AG08395 (cell line): ENCODE measurements at places on chromosomes 13 and 19.
A peak's percentile ranks its signal among the peaks of the same experiment; 100 is the strongest.

GRCh38 chr13:110323172-110323891 lies 16.2 kb downstream of the COL4A2 start:
- DNase-seq, result peak; percentile 77

GRCh38 chr13:70117338-70117905 lies 9.2 kb upstream of the KLHL1 start:
- DNase-seq, result no peak

DNA sequence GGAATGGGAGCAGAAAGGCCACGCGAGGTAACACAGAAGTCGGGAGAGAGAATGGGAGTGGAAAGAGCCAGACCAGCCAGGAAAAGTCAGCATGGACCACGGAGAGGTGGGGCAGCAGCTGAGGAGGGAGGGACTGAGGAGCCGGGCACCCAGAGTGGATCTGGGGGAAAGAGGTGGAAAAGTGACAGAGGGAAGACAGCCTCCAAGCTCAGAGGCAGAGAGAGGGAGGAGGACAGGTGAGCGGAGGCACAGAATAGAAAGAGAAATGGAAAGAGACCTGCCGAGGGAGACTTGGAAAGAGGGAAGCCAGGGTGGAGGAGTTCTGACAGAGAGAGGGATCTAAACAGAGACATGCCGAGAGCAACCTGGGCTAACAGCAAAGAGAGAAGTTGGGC lies 1.6 kb downstream of the GRIK5 start:
- no peak for DNase-seq

DNA sequence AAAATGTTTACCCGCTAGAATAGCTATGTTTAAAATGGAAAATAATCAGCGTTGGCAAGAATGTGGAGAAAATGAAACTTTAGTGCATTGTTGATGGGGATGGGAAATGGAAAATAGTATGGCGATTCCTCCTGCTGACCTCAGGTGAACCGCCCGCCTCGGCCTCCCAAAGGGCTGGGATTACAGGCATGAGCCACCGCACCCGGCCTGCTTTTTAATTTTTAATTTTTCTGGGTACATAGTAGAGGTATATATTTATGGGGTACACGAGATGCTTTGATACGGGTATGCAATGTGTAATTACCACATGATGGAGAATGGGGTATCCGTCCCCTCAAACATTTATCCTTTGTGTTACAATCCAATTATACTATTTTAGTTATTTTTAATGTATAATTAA lies 7.3 kb upstream of the NLRP8 start:
- DNase-seq, result no peak

GRCh38 chr13:103066079-103066780 lies at the start of gene SLC10A2:
Gene SLC10A2, minus strand, starts transcription at chr13:103066417. Its CDS starts 168 bp downstream, at chr13:103066249.
- no peak for DNase-seq

GRCh38 chr13:21216332-21216731 lies 39.9 kb downstream of the MRPL57 start:
- no peak for DNase-seq

- peak; percentile 48 for DNase-seq
These were observed 671 bp downstream of the MCOLN1 start for GRCh38 chr19:7522923-7523667.

DNA sequence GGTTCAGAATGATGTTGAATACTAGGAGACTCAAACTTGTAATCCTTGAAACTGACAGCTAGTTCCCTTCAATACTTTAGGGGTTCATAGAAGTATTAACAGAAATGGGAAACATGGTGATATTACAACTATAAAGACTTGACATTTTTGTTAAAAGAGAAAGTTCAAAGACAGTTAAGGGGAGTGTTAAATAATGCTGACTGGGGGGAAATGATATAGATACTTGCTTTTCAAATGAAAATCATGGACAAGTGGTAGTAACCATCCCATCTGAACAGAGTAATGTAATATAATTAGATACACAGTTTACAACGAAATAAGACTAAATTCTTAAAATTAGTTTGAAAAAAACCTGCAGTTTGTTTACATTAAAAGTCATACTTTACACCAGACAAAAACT lies 6.6 kb upstream of the EEF1AKMT1 start:
- DNase-seq, result no peak

DNA sequence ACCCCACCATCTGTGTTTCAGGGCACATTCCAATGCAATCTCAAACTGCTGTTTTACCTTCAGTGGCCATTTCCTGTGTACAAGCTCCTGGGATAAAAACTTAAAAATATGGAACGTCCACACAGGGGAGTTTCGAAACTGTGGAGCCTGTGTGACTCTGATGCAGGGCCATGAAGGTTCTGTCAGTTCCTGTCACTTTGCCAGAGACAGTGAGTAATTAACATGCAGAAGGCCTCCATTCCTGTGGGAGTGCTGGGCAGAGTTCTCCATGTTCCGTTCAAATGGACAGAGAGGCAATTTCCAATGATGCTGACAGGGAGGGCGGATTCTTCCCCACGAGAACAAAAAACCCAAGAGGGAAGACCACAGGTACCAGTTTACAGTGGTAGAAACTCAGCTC lies 24.4 kb downstream of the WDR88 start:
- DNase-seq, result peak; percentile 35

DNA sequence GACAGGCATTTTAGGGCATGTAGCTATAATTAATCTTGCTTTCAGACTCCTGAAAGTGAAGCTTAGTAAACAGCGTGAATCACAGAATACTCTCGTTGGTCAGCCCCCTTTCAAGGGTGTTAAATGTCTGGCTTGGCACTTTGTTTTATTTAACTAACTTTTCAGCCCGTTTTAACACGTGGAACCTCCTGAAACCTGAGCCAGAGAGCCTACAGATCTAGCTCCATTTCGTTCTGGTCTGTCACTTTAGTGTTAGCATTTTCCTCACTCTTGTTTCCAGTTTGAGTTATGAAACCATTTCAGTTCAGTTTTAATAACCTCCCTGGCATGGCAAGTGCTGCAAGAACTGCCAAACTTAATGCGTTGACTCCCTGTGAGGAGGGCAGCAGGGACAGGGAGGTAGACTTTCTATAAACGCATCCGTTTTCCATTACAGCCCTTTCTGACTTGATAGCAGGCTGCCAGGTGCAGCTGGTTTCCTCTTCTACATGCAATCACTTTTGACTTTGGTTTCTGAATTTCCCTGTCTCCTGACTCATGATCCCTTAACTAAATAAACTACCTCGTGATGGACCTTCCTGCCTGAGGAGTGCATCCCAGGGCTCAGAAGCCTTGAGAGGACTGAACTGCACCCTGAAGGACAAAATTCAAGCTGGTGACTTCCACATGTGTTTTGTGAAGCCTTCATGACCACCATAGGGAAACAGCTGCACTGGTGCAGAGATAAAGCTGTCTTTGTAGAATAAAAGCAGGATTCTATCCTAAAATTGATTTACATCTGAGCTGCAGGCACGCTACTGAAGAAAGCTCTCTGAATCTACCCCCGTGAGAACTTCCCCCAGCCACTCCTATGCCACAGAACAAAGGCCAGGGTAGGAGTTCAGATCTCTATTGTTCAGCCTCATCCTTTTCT lies 192.6 kb downstream of the DLEU7 start:
- DNase-seq, result no peak

DNA sequence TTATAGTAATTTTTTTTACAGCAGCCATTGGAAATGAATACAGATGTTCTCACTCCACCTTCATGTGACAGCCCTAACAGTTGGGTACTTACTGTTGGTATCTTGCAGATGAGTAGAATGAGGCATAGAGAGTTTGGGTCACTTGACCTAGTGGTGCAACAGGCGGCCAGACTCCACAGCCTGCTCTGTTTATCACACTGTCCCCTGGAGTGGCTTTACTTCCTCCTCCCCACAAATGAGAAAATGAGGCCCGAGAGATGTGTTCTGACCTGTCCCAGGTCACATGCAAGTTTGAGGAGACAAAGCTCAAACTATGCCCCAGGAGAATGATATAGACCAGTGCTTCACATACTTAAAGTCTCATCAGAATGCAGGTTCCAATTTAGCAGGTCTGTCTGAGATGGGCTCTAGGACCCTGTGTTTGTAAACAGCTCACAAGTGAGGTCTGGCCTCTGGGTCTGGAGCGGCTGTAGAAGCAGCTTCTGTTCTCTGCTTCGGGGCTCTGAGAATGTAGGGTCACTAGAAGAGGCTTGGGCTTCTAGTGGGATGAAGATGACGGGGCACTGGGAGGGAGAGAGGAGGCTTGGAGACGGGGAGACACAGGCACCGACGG lies 37.4 kb upstream of the RCBTB2 start:
- DNase-seq, result no peak

- DNase-seq, result no peak
These were observed 9.8 kb downstream of the EXOSC8 start for GRCh38 chr13:37010424-37010823.

- no peak for DNase-seq
These were observed 12.6 kb upstream of the F7 start for GRCh38 chr13:113092776-113093579.

DNA sequence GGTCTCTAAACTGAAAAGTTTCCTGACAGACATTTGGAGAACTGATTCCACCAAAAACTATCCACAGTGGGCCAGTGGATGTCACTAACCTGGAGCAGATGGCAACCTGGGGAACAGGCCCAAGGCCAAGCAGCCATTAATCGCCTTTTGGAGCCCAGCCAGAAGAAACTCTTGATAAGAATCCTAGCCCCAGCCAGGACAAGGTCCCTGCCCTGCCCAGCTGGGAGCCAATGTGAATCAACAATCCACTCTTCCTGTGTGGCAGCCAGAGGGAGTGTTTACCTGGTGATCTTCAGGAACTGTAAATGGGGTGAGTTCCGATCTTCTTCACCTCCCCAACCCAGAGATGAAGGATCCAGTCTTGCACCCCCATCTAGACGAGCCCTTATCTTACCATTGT lies 14.5 kb upstream of the IGSF23 start:
- no peak for DNase-seq

DNA sequence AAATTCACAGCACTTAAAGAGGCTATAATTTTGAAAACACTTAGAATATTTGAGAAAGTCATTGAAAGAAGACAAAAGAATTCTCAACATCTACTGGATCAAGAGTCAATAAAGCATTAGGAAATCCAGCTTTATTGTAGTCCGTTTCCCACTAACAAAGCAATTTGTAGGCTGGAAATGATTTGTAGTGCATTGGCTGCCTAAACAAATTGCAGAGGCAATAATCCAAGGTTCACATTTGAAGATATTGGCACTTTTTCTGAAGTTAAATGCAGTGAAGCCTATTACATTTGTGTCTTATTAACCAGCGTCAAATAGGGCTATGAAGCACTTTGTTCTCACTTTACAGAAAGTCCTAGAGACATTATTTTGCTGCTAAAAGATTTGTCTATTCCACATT lies 848.1 kb upstream of the SLITRK1 start:
- DNase-seq, result no peak

DNA sequence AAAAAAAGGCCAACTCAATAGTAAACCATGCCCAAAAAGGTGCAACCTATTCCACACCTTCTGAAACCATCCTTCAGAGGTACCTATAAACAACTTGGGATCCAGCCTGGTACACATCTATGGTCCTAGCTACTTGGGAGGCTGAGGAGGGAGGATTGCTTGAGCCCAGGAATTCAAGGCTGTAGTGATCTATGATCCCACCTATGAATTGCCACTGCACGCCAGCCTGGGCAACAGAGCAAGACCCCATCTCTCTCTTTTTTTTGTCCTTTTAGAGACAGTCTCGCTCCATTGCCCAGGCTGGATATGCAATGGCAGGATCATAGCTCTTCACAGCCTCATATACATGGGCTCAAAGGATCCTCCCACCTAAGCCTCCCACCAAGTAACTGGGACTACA lies 26.0 kb downstream of the ZSWIM4 start:
- no peak for DNase-seq

- DNase-seq, result no peak
These were observed 8.2 kb downstream of the SLC1A6 start for GRCh38 chr19:14971474-14971873.

DNA sequence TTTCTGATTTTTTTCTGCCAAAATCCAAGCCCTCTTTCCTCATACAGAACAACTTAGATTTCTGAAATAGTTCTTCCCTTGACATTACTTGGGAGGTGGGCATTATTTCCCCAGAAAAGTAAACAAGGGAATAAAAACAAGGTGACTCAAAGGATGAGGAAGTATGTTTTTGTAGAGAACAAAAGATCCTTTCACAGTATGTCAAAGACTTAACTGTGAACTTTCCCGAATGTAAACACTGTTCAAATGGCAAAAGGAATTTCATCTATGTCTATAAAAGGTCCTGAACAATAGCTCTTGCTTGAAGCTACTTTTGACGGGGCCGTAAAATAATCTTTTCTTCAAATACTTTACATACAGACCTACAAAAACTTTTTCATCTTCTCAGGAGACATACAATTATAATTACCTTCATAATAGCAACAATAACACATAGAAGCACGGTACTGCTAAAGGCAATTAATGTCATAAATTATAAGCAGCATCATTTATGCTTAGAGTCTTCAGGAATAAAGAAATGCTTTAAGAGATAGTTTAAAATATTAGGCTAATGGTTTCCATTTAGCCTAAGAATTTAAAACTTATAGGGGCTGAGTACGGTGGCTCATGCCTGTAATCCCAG lies 191.1 kb downstream of the RGCC start:
- DNase-seq, result no peak

GRCh38 chr13:55948175-55948574 lies 1192.5 kb upstream of the PRR20A start:
- DNase-seq, result no peak

GRCh38 chr13:23447927-23448326 lies 14.4 kb upstream of the SACS start:
- DNase-seq, result peak; percentile 63

- no peak for DNase-seq
These were observed 214.2 kb downstream of the LACC1 start for GRCh38 chr13:44093607-44094564.

DNA sequence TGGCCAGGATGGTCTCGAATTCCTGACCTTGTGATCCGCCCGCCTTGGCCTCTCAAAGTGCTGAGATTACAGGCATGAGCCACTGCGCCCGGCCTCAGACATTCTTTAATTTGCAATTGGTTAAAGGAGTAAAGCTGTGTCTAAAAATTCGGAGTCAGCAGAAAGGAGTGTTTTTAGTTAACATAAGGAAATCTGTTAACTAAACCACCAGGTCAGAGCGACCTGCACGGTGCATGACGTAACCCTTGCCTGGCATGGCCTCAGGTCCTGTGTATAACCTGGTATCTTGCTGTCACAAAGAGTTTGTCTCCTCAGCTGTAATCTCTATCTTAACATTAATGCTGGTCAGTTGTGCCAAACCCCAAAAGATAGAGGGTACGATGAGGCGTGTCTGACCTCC lies 9.5 kb upstream of the KLK12 start:
- DNase-seq, result no peak

DNA sequence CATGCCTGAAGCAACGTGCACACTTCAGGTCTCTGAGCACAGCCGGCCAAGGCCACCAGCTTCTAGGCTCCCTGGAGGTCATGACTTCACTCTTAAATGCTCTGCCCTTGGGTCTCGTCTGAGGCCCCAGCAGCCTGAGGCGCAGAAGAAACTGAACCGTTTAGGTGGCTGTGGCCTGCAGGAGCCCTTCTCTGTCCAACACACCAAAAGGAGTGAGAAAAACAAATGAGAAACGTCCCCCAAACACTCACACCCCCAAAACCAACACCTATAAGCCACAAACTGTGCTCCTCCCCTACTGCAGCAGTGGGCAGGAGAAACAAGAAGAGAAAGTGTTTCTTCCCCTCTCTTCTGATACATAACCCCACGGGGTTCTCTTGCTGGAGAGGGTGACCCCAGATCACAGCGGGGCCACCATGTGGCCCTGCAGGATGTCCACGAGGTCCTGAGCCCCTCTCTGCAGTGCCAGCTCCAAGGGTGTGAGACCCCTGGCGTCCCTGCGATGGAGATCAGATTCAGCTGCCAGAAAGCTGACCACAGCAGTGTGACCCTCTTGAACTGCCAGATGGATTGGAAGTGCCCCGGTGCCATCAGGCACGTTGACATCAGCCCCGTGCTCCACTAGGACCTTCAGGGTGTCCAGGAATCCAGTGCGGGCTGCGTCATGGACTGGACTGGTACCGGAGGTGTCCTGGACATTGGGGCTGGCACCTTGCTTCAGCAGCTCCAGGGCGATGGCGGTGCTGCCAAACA lies 1.0 kb upstream of the KRI1 start:
- no peak for DNase-seq
